ENCODE measurements at places on chromosomes 3 and 15.

GRCh38 chr15:69945729-69946128 is 152.0 kb downstream of the TLE3 start:
- no peak for DNase-seq
- no peak overlapping the region for H3K27ac ChIP-seq
- no peaks in the 10 kb centered on the region for H3K36me3 ChIP-seq
- H3K27me3 ChIP-seq = no peaks in the 10 kb centered on the region

GRCh38 chr3:107387555-107387954 is 10.3 kb downstream of the CCDC54 start:
- no peak for DNase-seq
- H3K27me3 ChIP-seq = no peaks in the 10 kb centered on the region
- no peaks in the 10 kb centered on the region for H3K36me3 ChIP-seq
- H3K4me3 ChIP-seq = no peak overlapping the region

DNA sequence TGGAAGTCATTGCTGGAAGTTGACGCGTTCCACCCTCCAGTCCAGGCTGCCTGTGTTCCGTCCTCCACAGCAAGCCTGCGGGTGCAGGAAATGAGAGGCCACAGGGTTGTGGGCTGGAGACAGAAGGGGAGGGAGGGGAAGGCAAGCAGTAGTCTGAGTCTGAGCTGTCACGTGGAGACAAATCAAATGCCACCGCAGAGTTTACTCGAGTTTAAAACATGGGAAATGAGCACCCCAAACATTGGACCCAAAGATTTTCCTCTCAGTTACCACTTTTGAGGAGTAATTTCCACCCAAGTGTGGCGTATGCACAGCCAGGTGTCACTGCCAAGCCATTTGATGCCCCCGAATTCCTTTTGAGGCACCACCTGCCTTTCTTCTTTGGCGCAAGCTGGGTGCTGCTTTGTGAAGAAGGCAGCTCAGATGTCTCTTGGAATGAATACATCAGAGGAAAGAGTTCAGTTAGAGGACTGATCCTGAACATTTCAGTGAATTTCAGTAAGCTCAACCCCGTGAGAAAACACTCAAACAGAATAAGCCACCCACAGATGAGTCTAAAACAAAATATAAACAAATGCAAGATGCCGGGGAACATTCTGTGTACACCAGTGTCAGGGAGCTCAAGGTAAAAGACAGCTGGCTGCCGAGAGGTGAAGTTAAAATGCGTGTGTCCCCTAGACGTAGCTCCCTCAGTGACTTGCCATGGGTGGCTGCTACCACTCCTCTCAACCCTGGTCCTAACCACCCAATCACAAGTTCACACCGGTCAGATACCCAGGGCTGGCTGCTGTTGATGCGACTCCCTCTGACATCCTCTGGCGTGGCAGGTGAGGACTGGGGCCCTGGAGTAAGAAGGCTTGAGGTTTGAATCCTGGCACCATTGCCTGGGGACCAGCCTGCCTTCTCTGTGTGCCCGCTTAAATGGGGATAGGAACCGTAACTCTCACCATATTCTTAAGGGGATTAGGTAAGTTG is 203.8 kb downstream of the UACA start:
- no peak overlapping the region for H3K4me3 ChIP-seq
- no peak overlapping the region for H3K27ac ChIP-seq
- peaks cover 13% of the 10 kb centered on the region for H3K4me1 ChIP-seq
- peak; percentile 30 for DNase-seq

- no peaks in the 10 kb centered on the region for H3K27me3 ChIP-seq
- no peak overlapping the region for H3K4me3 ChIP-seq
- no peak for DNase-seq
- H3K27ac ChIP-seq = no peak overlapping the region
- no peaks in the 10 kb centered on the region for H3K4me1 ChIP-seq
- H3K36me3 ChIP-seq = no peaks in the 10 kb centered on the region
Observed at GRCh38 chr3:187586226-187586625, 84.0 kb downstream of the SST start.

DNA sequence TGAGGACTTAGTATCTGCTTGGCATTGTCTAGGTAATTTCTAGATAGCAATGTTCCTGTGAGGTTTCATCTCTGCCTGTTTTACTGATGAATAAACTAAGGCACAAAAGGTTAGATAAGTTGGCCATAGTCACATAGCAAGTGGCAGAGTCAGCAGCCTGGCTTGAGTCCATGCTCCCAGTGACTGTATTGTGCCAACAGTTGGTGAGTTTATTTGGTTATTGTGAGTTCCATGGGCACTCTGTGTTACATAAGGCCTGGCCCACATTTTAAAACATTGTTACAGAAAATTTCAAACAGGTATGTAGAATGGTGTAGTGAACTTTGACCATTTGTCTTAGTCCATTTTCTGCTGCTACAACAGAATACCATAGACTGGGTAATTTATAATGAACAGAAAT is 15.2 kb downstream of the MCM2 start:
- no peaks in the 10 kb centered on the region for H3K27me3 ChIP-seq
- DNase-seq = no peak
- H3K27ac ChIP-seq = no peak overlapping the region
- peaks cover 7% of the 10 kb centered on the region for H3K4me1 ChIP-seq
- H3K4me3 ChIP-seq = no peak overlapping the region

DNA sequence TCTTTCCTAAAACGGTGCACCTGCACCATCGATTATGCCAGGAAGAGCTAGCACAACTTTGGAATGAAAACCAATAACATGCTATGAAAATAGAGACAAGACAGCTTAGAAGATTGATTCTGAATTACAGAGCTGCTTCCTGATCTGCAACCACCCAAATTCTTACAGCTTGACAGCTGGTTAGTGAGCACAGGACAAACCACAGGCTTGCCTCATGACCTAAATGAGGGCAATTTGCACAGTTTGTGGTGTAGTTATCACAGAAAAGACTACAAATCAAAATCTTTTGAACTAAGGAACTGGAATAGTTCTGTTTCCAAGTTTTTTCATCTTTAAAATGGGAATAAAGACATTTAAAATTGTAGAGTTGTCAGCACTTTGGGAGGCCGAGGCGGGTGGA is 533.5 kb downstream of the NAALADL2 start:
- no peak for DNase-seq
- no peaks in the 10 kb centered on the region for H3K4me1 ChIP-seq
- H3K27ac ChIP-seq = no peak overlapping the region
- H3K36me3 ChIP-seq = no peaks in the 10 kb centered on the region

GRCh38 chr3:134239538-134239937 is 11.1 kb downstream of the RYK start:
- no peaks in the 10 kb centered on the region for H3K36me3 ChIP-seq
- H3K27ac ChIP-seq = peak overlapping the region; percentile 62
- no peaks in the 10 kb centered on the region for H3K27me3 ChIP-seq
- no peak for DNase-seq
- no peak overlapping the region for H3K4me3 ChIP-seq
- peaks cover 36% of the 10 kb centered on the region for H3K4me1 ChIP-seq

DNA sequence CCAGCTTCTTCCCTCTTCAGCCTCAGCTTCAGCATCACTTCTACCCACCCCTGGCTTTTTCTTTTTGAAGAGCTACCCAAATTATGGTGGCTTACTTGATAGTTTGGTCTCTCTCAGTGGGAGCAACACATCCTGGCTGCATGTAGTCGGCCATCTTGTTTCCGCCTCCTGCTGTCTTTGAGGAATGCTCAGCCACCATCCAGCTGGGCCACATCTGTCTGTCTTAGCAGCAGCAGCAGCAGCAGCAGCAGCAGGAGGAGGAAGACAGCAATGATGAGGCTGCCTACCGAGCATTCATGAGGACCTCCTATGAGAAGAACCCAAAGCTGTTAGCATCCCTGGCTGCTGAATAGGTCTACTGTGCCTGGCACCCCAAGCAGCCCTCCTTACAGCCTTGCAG is 19.7 kb downstream of the IL16 start:
- no peaks in the 10 kb centered on the region for H3K36me3 ChIP-seq
- no peaks in the 10 kb centered on the region for H3K4me1 ChIP-seq
- H3K4me3 ChIP-seq = no peak overlapping the region
- peaks cover 4% of the 10 kb centered on the region for H3K27me3 ChIP-seq
- no peak overlapping the region for H3K27ac ChIP-seq

GRCh38 chr15:65318870-65319356 is 14.4 kb downstream of the RNU5B-1 start:
- DNase-seq = peak; percentile 81
- no peaks in the 10 kb centered on the region for H3K4me1 ChIP-seq
- H3K27ac ChIP-seq = no peak overlapping the region
- no peaks in the 10 kb centered on the region for H3K27me3 ChIP-seq
- no peaks in the 10 kb centered on the region for H3K36me3 ChIP-seq

- no peaks in the 10 kb centered on the region for H3K27me3 ChIP-seq
- peaks cover 44% of the 10 kb centered on the region for H3K4me1 ChIP-seq
- H3K36me3 ChIP-seq = no peaks in the 10 kb centered on the region
- DNase-seq = peak; percentile 80
- H3K4me3 ChIP-seq = peak overlapping the region; percentile 96
- H3K27ac ChIP-seq = peak overlapping the region; percentile 91
Observed at GRCh38 chr15:72230197-72231065, 559 bp downstream of the PKM start.

DNA sequence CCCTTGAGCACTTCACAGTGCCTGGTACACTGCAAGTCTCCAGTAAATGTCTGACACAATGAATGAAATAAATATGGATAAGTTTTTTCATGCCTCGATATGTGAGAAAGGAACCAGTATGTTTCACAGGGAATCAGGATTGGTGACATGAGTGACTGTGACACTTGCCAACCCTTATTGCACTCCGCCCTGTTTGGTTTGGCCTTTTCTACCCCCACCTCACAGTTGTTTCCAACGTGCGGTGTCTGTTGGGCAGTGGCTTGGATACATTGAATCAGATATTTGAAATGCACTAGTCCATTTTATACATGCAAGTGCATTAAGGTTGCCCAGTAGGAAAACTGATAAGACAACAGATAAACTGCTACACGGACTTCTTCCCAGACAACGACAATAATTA is 2.0 kb downstream of the NPHP3 start:
- H3K4me3 ChIP-seq = no peak overlapping the region
- peaks cover 20% of the 10 kb centered on the region for H3K4me1 ChIP-seq
- H3K27ac ChIP-seq = no peak overlapping the region
- peaks cover 3% of the 10 kb centered on the region for H3K36me3 ChIP-seq
- H3K27me3 ChIP-seq = no peaks in the 10 kb centered on the region

GRCh38 chr3:144263706-144264105 is 292.1 kb downstream of the DIPK2A start:
- no peak overlapping the region for H3K27ac ChIP-seq
- DNase-seq = no peak
- no peaks in the 10 kb centered on the region for H3K4me1 ChIP-seq
- no peaks in the 10 kb centered on the region for H3K36me3 ChIP-seq
- no peaks in the 10 kb centered on the region for H3K27me3 ChIP-seq
- no peak overlapping the region for H3K4me3 ChIP-seq

GRCh38 chr15:35330048-35330695 is 215.8 kb downstream of the DPH6 start:
- H3K4me1 ChIP-seq = no peaks in the 10 kb centered on the region
- H3K4me3 ChIP-seq = no peak overlapping the region

- H3K27me3 ChIP-seq = no peaks in the 10 kb centered on the region
- DNase-seq = no peak
- H3K4me1 ChIP-seq = no peaks in the 10 kb centered on the region
- H3K4me3 ChIP-seq = no peak overlapping the region
- no peak overlapping the region for H3K27ac ChIP-seq
Observed at GRCh38 chr3:36813305-36813704, 49.0 kb upstream of the DCLK3 start.

DNA sequence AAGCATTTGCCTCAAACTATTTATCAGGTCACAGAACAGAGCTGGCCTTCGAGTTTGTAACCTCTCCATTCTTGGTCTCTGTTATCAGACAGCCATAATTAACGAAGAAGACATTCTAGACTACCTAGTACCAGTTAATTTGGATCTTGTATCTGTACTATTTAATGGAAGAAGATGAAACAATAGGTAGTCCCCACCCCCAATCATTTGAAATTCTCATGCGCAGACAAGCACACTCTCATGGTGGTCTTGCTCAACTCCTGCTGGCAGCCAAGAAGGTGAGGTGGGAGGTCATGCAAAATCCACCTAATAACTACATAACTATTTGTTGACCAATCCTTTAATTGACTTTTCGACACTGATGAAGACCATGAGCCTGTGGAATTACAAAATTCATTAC is 2.8 kb upstream of the SKIL start:
- peak overlapping the region; percentile 100 for H3K27ac ChIP-seq
- no peaks in the 10 kb centered on the region for H3K27me3 ChIP-seq
- H3K4me1 ChIP-seq = peaks cover 73% of the 10 kb centered on the region
- H3K36me3 ChIP-seq = no peaks in the 10 kb centered on the region

DNA sequence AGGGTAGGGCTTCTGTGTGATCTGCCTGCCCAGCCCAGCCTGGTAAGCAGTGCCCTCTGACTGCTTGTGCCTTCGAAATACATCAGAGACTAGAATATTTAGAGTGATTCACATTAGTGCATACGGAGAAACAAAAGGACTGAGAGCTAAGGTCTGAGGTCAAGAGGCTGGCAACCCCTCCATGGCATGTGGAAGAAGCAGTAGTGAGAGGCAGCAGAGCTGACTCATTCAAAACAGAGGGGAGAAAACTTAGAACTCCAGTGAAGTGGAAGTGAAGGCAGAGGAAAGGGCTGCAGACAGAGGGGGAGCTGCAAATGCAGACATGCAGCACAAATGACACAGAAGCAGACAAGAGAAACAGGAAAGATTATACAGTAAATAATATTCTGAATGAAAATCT is 61.6 kb downstream of the ULK4 start:
- H3K27ac ChIP-seq = no peak overlapping the region
- no peaks in the 10 kb centered on the region for H3K27me3 ChIP-seq
- peaks cover 4% of the 10 kb centered on the region for H3K36me3 ChIP-seq
- no peak overlapping the region for H3K4me3 ChIP-seq
- no peaks in the 10 kb centered on the region for H3K4me1 ChIP-seq
- DNase-seq = no peak

GRCh38 chr15:45395943-45396342 is 17.6 kb upstream of the GATM start:
- no peaks in the 10 kb centered on the region for H3K27me3 ChIP-seq
- H3K27ac ChIP-seq = no peak overlapping the region
- H3K4me1 ChIP-seq = peaks cover 20% of the 10 kb centered on the region

- peak; percentile 53 for DNase-seq
- no peak overlapping the region for H3K4me3 ChIP-seq
- H3K27ac ChIP-seq = peak overlapping the region; percentile 11
- no peaks in the 10 kb centered on the region for H3K36me3 ChIP-seq
- peaks cover 9% of the 10 kb centered on the region for H3K27me3 ChIP-seq
- peaks cover 52% of the 10 kb centered on the region for H3K4me1 ChIP-seq
Observed at GRCh38 chr15:75107908-75108838, 84.8 kb downstream of the PPCDC start.

All from B cell (primary cell).